ENCODE measurements at places on chromosomes 12 and 14.

- no peak for DNase-seq
These were observed 84.7 kb upstream of the RFX4 start for GRCh38 chr12:106498056-106498455.

DNA sequence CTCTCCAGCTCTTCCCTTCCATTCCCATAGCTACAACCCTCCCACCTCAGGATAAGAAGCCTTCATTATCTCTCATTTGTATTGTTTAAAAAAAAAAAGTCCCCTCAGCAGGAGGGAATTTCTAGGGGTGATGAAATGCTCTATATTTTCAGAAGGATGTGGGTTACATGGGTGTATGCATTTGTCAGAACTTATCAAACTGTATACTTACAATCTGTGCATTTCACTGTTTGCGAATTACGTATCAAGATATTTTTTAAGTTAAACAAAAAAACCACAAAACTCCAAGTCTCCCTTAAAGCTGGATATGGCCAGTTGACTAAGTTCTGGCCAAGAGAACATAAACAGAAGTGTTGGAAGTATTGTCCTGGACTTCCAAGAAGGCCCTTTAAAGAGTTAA, 2.0 kb upstream of the FKBP11 start:
- no peak for DNase-seq

DNA sequence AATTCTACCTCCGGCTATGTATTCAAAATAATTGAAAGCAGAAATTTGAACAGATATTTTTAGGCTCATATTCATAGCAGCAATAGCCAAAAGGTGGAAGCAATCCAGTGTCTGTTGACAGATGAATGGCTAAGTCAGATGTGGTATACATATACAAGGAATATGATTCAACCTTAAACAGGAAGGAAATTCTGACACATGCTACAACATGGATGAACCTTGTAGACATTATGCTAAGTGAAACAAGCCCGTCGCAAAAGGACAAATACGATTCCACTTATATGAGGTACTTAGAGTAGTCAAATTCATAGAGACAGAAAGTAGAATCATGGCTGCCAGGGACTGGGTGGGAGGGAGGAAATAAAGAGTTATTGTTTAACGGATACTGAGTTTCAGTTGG, 331.6 kb downstream of the PCNX1 start:
- peak; percentile 37 for DNase-seq

- no peak for DNase-seq
These were observed 56.9 kb downstream of the MAP4K5 start for GRCh38 chr14:50475460-50475859.

DNA sequence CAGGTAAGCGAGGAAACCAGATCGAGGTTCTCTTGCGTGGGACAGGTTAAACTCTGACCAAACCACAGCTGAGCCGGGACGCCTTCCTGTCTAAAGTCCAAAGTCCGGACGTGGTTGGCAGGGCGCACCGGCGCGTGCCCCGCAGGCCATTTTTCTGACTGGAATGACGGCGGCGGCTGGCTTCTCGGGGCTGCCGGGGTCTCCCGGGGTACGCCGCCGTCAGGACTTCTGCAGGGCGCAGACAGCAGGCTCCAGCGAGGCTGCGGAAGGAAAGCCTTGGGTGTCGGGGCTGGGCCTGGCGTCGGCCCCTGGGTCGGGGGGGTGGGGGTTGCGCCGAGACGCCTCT, 32.8 kb downstream of the MIA2 start:
- no peak for DNase-seq

DNA sequence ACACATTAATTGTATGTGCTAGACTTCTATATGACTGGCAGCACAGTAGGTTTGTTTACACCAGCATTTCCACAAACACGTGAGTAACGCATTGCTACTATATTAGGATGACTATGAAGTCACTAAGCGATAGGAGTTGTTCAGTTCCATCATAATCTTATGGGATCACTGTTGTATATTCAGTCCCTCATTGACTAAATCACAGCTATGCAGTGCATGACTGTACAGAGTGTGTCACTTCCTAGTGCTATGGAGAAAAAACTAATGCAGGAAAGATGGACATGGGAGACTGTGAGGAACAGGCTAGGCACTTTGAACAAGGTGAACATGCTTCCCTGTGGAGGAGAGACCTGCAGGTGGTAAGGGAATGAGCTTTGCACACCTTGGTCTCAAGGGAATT, 259.8 kb downstream of the NUAK1 start:
- DNase-seq, result no peak
